ENCODE measurements at places on chromosomes 6 and 20. TPM values are rescaled to one million over a fixed set of nuclear protein-coding genes. Genes with fewer than 3 reads are reported as not detected.

The MDFI gene
- 22.9 TPM for total RNA-seq

- H3K4me1 ChIP-seq = peaks cover 14% of the 10 kb centered on the region
- no peak for DNase-seq
- no peaks in the 10 kb centered on the region for H3K27me3 ChIP-seq
Measured at GRCh38 chr6:56346958-56347357, 99.6 kb upstream of the COL21A1 start.

The FHL5 gene
- 14.3 TPM for total RNA-seq

The PDE7B gene
- total RNA-seq = 6.3 TPM

The BCKDHB gene
- 12.2 TPM for total RNA-seq

The SLC32A1 gene
- not detected for total RNA-seq

DNA sequence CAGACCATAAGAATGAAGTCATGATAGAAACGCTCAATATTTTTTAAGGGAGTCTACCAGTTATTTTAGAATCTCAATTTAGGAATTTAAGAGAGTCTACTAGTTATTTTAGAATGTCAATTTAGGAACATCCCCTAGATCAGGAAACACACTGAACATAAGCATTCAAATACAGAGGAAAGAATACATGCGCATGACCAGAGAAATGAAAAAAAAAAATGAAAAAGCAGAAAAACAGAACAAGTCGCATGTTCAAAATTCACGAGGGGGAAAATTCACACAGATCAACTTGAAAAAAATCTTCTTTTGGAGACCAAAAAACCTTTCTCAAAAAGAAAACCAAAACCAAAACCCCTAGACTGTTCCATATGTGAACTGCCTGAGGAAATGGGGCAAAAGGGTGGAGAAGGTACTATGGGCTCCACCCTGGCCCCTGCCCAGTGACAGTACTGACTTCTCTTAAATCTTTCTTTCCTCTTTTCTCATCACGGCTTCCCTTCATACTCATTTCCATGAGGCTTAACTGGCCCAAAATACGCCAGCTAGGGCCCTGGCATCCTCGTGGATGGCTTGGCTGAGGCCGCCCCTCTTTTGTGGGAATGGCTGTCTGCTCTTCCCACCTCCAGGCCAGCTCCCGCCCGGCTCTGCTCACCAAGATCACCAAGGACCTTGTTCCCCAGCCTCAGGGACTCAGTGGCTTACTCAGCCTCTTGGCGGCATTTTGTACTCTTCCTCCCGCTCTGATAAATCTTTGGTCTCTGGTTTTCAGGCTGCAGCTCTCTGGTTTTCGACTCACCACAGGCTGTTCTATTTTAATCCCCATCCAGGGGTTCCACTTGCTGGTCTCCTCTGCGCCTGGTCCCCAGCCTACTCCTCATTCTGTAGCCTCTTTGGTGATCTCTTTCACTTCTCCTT lies 11.2 kb downstream of the ZBTB2 start:
- H3K27ac ChIP-seq = peak overlapping the region; percentile 86
- no peak for DNase-seq
- H3K4me1 ChIP-seq = peaks cover 23% of the 10 kb centered on the region
- no peaks in the 10 kb centered on the region for H3K27me3 ChIP-seq

DNA sequence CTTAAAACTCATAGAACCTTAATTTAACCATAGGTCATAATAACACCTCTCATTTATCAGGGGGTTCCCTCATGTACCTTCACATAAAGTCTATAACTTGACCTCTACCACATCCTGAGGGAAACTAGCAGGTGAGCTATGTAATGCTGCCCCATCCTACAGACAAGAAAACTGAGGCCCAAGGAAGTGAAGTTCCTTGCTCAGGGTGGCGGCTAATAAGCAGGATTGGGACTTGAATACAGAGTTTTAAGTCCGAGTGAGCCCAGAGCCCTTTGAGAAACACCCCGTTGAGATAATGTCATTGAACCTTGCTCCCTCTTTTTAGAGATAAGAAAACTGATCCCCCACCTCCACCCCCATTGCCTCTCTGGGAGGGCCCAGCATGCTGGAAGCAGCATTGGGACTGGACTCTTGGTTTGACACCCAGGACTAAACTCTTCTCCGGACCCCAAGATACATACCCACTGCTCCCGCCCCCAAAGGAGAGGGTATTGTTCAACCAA lies 429 bp downstream of the BNIP5 start:
- H3K27me3 ChIP-seq = peaks cover 7% of the 10 kb centered on the region
- no peak overlapping the region for H3K4me3 ChIP-seq
- no peaks in the 10 kb centered on the region for H3K4me1 ChIP-seq

The ZC3H12D gene
- 2.1 TPM for total RNA-seq

The BTNL2 gene
- not detected for total RNA-seq

The ESR1 gene
- 0.28 TPM for total RNA-seq

DNA sequence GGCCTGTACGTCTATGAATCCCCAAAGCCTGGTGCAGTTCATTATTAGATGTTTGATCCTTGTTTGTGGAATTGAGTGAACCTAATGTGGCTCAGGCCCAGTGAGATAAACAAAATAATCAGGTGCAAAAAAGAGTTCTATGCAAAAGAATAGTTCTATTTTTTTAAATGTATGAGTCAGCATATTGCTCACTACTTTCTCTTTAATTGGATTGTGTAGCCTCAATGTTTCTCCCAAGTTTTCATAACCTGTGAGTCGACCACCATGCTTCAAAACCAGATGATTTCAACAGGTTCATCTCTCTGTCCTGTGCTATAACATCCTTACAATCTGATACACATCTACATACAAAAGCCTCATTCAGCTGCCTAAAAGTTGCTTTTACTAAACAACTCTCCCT lies 116.5 kb upstream of the HDAC2 start:
- no peaks in the 10 kb centered on the region for H3K4me1 ChIP-seq
- no peak for DNase-seq
- no peaks in the 10 kb centered on the region for H3K27me3 ChIP-seq
- no peak overlapping the region for H3K4me3 ChIP-seq
- no peak overlapping the region for H3K27ac ChIP-seq

The SLC13A3 gene
- total RNA-seq = 1.6 TPM

- DNase-seq = no peak
- no peaks in the 10 kb centered on the region for H3K36me3 ChIP-seq
- no peaks in the 10 kb centered on the region for H3K27me3 ChIP-seq
- peaks cover 18% of the 10 kb centered on the region for H3K4me1 ChIP-seq
Measured at GRCh38 chr6:6810727-6811126, 222.2 kb downstream of the LY86 start.

- no peaks in the 10 kb centered on the region for H3K27me3 ChIP-seq
- H3K4me1 ChIP-seq = no peaks in the 10 kb centered on the region
- H3K27ac ChIP-seq = no peak overlapping the region
Measured at GRCh38 chr6:166436195-166437139, 53.7 kb upstream of the MPC1 start.

The GHRH gene
- total RNA-seq = not detected

The AKIRIN2 gene
- total RNA-seq = 20.6 TPM

- no peak overlapping the region for H3K27ac ChIP-seq
- DNase-seq = no peak
- no peaks in the 10 kb centered on the region for H3K4me1 ChIP-seq
- no peaks in the 10 kb centered on the region for H3K27me3 ChIP-seq
Measured at GRCh38 chr6:35292494-35292893, 5.1 kb upstream of the DEF6 start.

The SDC4 gene
- total RNA-seq = 66.9 TPM

All from adrenal gland (tissue), 19 donors.